ENCODE measurements at places on chromosomes 4 and X. TPM values are rescaled to one million over a fixed set of nuclear protein-coding genes. Genes with fewer than 3 reads are reported as not detected.

- DNase-seq = no peak
Measured at GRCh38 chr4:104719539-104720230, 225.0 kb upstream of the CXXC4 start.

DNA sequence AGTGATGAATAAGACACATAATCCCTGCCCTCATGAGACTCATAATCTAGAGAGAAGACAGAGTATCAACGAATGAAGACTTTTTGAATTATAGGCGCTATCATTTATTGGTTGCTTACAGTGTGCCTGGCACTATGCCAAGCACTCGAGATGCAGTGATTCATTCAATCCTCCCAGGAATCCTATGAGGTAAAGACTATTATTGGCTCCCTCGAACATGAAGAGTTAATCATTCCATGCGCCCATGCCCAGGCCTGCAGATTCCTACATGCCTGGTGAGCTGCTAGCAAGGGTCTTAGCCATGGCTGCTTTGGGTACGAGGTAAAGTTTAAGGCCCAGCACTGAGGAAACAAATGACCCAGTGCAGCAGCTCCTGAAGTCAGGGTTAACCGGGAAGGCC lies 47.0 kb downstream of the TEX13B start:
- no peak for DNase-seq

GRCh38 chr4:73387552-73387951 lies 16.5 kb upstream of the ALB start:
- DNase-seq = no peak

DNA sequence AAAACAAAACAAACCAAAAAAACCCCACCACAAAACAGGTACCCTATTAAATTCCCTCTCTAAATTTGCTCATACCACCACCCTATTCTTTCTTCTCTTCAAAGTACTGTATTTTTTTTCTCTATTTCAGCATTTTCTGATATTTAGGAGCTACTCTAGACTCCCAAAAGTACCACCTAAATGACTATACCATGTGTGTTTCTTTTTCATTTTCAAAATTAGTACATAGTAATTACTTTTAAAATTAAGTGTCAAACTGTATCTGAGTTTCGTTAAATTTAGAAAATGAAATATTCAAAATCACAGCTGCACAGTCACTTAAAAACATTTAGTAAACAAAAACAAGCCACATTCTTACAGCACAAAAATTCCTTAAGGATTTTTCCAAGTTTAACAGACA lies 161.7 kb downstream of the FBXW7 start:
- DNase-seq = no peak

The SERTM2 gene
- polyA plus RNA-seq = not detected

Data from naive thymus-derived CD8-positive, alpha-beta T cell (primary cell).